SHP77 (cell line): ENCODE measurements at places on chromosomes 1 and 21.

- DNase-seq: no peak
Observed at GRCh38 chr1:180156631-180157091, 2.0 kb downstream of the QSOX1 start.

DNA sequence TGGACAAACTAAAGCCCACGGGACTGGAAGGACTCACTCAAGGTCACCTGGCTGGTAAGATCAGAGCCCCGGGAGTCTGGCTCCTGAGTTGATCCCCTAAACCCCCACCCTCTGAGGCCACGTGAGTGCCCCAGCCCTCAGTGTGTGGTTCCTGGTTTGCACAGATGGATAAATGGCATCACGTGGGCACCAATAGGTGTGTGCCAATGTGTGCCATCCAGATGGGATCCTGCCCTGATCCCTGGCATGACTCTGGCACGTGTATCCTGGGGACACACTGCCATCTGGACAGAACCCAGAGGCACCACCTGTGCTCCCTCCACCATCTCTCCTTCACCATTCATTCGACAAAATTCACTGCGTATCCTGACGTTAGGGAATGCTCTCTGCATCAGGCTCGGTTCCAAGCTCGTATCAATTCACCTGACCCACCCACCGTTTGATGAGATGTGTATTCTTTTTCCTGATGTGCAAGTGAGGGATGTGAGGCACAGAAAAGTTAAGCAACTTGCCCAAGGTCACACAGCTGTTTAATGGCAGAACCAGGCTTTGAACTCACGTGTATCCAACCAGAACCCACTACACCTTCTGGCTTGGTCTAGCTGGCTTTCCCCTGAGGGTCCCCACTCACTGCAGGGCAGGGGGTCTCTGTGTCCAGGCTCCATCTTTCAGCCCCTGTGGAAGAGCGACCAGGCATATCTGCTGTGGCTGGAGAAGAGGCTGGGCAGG lies 49.8 kb upstream of the PAX7 start:
- no peak for DNase-seq

DNA sequence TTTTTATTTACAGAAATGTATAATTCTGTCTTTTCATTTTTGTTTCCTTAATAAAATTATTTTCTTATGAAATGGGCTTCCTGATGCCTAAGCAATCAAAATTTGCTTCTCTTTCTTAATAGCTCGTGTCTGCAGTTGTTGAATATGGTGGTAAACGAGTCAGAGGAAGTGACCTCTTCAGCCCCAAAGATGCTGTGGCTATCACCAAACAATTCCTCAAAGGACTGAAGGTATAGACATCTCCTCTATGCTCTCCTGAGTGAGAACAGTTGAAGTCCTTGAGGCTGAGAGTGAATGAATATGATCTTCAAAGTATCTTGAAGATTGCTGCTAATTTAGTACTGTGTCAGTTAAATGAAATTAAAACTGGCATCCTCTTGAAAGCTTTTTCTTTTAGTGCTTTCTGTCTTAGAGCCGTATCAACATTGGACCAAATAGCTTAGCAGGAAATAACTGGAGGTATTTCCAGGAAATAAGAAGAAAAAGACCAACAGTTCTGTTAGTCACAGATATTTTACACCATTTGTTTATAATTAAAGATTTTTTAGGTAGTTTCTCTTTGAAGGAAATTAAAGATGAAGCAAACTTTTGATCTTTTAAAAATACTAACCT lies 24.7 kb downstream of the VPS45 start:
- no peak for DNase-seq

- DNase-seq: no peak
Observed at GRCh38 chr21:24420689-24421088, 1186.6 kb downstream of the MRPL39 start.

GRCh38 chr1:229567109-229567868 lies 8.8 kb upstream of the ABCB10 start:
- DNase-seq: no peak

DNA sequence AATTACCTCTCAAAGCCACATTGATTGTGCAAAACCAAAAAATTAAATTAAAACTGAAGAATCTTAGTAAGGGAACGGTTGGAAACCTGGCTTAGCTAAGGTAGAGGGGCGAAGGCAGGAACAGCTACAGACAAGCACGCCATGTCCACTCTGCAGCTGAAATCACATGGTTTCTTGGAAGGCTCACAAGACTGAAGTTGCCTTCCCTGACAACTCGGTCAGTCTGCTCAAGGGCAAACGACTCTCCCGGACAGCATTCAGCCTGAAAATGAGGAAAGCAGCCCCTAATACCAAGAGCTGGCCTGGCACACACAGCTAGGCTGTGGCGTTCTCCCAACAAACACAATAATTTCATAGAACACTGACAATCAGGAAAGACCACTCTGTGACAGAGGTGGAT lies 22.7 kb upstream of the BECN2 start:
- no peak for DNase-seq

- DNase-seq: peak; percentile 54
Observed at GRCh38 chr1:56584910-56585528, 5.7 kb upstream of the PLPP3 start.

- DNase-seq: no peak
Observed at GRCh38 chr1:235014756-235015155, 113.9 kb downstream of the TOMM20 start.

DNA sequence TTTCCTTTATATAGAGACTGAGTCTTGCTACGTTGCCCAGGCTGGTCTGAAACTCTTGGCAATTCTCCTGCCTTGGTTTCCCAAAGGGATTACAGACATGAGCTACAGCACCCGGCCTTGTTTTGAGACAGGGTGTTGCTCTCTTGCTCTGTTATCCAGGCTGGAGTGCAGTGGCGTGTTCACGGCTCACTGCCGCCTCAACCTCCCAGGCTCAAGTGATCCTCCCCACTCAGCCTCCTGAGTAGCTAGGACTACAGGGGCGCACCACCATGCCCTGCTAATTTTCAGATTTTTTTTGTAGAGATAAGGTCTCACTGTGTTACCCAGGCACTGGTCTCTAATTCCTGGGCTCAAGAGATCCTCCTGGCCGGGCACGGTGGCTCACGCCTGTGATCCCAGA lies 14.8 kb downstream of the LCK start:
- DNase-seq: no peak

DNA sequence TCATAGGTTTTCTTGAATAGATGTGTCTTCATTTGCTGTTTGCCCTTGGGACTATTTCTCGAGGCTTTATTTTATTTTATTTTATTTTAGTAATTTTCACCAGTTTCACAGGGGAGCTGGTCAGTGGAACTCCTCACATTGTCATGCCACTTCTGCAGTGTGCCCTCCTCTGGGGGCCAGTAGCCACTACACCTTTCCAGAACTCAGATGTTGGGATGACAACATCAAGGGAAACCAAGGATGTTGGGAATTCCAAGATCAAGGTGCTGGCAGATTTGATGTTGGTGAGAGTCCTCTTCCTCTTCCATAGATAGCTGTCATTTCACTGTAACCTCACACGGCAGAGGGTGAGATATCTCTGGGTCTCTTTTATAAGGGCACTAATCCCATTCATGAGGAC lies 35.5 kb downstream of the SLC26A9 start:
- DNase-seq: no peak

- DNase-seq: no peak
Observed at GRCh38 chr1:27455139-27455811, 34.7 kb downstream of the WASF2 start.

DNA sequence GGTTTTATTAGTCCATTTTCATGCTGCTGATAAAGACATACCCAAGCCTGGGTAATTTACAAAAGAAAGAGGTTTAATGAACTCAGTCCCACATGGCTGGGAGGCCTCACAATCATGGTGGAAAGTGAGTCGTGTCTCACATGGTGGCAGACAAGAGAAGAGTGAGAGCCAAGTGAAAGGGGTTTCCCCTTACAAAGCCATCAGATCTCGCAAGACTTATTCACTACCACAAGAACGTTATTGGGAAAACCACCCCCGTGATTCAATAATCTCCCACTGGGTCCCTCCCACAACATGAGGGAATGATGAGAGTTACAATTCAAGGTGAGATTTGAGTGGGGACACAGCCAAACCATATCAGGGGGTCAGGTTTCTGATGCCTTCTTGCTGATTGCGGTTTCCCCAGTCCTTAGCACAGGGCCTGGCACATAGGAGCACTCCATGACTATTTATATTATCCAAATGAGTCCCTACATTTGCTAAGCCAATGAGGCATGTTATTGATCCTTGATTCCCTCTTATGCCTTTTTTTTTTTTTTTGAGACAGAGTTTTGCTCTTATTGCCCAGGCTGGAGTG lies 35.3 kb upstream of the PAXBP1 start:
- no peak for DNase-seq

GRCh38 chr21:35933466-35933865 lies 126.9 kb downstream of the SETD4 start:
- DNase-seq: no peak

DNA sequence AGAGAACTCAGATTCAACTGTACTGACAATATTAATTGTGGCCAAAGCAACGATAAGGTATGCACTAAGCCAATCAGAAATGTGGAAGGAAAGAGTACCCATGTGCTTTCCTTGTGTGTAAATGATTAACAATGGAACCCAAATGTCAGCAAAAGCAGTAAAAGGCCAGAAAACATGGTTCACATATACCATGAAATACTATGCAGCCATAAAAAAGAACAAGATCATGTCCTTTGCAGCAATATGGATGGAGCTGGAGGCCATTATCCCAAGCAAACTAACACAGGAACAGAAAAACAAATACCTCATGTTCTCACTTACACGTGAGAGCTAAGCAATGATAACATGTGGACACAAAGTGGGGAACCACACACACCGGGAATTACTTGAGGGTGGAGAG lies 78.5 kb downstream of the SUSD4 start:
- DNase-seq: no peak

GRCh38 chr1:11546456-11546855 lies 67.5 kb downstream of the DISP3 start:
- no peak for DNase-seq

DNA sequence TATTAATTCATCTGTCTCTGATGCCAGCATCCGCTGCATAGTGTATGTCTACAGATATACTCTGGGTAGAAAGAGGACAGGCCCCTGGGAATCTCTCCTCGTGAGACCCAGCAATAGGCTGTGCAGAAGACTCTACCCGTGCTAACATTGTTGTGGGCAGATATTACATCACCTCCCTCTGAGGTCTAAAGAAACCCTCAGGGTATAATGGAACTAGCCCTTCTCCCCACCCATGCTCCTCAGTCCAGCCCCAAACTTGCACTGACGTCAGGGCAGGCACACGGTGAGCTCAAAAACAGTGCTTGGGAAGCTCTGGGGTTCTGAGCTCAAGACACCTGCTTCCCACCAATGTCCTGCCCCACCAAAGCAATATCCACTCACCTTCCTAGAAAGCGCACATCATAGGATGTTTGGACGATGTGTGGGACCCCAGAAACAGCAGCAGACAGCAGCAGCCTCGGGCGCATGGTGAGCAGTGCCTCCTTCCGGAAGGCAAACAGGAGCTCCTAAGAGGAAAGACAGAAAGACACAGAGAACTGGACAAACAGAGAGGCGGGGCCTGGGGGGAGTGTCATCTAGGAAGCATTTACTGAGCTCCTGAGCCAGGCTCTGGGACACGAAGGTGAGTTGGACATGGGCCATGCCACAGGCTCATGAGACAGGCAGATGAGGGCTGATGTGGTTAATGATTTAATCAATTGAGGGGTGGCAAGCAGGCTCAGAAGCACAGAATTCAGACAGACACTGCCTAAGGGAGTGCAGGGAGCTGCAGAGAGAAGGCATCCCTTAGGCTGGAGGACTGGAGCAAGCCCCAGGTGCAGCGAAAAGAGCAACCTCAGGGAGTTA lies 4.8 kb downstream of the OVGP1 start:
- DNase-seq: peak; percentile 4

DNA sequence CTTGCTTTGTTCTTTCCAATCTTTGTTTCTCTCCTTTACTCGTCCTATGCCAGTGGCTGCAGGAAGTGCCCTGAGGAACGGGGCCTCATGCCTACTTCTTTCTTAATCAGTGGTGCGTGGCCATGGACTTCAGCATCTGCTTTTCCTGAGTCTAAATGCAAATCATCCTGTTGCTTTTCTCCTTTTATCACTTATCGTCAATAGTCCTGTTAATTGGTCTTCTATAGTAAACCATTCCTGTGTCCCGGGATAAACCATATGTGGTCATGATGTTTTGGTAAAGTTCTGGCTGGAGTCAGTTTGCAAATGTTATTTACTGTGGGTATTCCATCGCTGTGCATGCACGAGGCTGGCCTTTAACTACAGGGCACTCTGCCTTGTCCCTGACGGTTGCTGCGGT lies 47.5 kb downstream of the AGPAT3 start:
- no peak for DNase-seq

GRCh38 chr1:31651766-31652165 lies 7.1 kb upstream of the PEF1 start:
- no peak for DNase-seq

GRCh38 chr1:109395602-109396512 lies 1.9 kb downstream of the SORT1 start:
- DNase-seq: no peak

- DNase-seq: peak; percentile 47
Observed at GRCh38 chr1:235650341-235651169, 971 bp upstream of the GNG4 start.

GRCh38 chr1:54249819-54250435 lies 50.0 kb downstream of the MRPL37 start:
- no peak for DNase-seq

- peak; percentile 75 for DNase-seq
Observed at GRCh38 chr1:214123061-214123784, 135.4 kb downstream of the PROX1 start.

DNA sequence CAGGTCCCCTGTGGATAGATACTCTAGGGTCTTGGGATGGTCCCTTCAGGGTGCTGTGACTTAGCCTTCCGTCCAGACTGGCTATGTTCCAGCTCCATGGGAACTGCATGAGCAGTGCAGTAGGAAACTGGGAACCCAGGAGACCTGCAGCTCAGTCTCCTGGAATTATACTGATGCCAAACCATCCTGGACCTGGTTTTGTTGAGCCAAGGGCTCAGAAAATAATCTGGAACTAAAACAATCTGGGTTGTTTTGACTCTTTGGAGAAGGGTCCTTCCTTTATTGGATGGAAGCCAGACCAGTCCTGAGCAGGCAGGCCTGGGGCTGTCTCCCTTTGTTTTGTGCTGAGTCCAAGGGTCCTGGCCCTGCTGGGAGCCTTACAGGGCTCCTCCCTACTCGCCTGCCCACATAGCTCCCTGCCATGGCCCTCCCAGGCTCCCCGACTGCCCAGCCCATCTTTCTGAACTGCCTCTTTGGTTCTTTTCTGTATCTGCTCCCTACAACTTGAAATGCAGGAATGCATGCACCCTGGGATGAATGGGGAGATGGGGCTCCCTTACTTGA lies 1.2 kb downstream of the IPO13 start:
- DNase-seq: no peak

GRCh38 chr1:15328351-15329103 lies 81.2 kb upstream of the EFHD2 start:
- no peak for DNase-seq

DNA sequence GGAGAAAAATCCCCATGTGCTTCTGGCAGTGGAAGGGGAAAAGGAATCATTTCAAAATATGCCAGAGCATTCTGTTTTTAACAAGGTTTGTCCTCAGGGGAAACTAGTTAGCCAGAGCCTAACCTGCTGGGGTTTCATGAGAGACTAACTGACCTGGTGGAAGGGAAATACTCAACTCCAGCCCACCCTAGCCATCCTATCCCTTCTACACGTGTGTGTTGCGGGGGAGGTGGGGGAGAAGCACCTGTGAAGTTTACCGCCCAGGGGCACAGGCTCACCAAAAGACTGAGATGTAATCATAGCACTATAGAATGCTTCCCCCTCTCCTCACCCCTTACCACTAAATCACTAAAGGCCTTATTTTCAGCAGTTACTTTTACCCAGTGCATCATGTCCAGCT lies 139.5 kb downstream of the GRIK3 start:
- no peak for DNase-seq

GRCh38 chr1:25991937-25992688 lies 5.8 kb downstream of the PAFAH2 start:
- no peak for DNase-seq
